SW480 (cell line): ENCODE measurements at places on chromosomes 4 and X.

- DNase-seq: peak; percentile 65
Measured at GRCh38 chr4:38728631-38729141, 54.1 kb downstream of the TLR10 start.

DNA sequence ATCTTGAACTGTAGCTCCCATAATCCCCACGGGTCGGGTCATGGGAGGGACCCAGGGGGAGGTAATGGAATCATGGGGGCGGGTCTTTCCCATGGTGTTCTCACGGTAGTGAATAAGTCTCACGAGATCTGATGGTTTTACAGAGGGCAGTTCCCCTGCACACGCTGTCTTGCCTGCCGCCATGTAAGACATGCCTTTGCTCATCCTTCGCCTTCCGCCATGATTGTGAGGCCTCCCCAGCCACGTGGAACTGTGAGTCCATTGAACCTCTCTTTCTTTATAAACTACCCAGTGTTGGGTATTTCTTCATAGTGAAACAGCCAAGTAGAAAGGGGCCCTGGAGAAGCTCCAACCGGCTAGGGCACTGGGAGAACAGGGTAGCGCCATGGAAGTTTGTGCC is 12.3 kb downstream of the CTAG1A start:
- DNase-seq: no peak

- DNase-seq: peak; percentile 3
Measured at GRCh38 chr4:173046818-173047217, 121.8 kb upstream of the GALNT7 start.

- DNase-seq: peak; percentile 62
Measured at GRCh38 chrX:153687121-153688039, at the start of gene SLC6A8. TSS of gene SLC6A8 (plus strand) at chrX:153687926. CDS start at chrX:153688575, 649 bp downstream.

DNA sequence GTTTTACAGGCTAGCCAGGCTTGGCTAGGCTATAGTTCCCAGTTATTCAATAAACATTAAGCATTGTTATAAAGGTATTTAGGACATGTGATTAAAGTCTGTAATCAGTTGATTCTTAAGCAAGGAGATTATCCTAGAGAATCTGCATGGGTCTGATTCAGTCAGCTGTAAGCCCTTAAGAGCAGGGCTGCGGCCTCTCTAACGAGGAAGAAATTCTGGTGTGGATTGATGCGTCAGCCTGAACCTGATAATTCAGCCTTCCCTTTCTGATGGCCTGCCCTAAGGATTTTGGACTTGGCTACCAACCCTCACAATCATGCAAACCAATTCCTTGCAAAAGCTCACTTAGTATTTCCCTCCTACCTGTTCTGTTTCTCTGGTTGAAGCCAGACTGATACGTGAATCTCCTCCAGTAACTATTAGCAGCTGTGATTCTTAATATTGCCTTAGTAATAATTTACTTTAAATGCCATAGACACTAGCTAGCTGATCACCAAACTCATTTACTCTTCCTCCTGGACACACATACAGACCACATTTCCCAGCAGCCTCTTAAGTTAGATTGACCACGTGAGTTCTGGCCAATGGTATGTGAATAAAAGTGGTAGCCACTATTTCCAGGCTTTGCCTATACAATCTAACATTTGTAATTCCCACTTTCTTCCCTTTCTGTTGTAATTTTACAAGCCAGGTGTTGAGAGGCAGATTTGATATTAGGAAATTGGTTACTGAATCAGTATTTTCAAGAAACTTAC is 678.0 kb upstream of the INTU start:
- DNase-seq: no peak

- no peak for DNase-seq
Measured at GRCh38 chrX:36407836-36408235, 488.3 kb downstream of the CFAP47 start.

GRCh38 chr4:176436293-176436973 is 116.7 kb downstream of the SPCS3 start:
- no peak for DNase-seq

DNA sequence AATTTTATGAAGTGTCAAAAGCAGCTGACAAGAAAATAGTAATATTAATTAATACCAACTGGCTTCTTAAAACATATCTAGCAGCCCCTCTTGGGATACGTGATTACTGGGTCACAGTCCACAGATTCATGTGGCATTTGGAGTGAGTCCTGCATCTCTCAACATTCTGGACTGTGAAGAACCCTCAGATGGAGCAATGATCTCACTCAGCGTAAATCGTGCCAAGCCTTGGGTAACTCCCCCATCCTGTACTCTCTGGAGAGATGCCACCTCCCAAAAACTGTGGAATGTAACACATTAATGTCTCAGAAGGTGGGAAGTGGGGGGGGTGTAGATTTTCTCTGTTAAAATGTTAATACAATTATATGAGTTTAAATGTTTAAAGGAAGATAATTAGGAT is 118.2 kb upstream of the IQCM start:
- DNase-seq: no peak

DNA sequence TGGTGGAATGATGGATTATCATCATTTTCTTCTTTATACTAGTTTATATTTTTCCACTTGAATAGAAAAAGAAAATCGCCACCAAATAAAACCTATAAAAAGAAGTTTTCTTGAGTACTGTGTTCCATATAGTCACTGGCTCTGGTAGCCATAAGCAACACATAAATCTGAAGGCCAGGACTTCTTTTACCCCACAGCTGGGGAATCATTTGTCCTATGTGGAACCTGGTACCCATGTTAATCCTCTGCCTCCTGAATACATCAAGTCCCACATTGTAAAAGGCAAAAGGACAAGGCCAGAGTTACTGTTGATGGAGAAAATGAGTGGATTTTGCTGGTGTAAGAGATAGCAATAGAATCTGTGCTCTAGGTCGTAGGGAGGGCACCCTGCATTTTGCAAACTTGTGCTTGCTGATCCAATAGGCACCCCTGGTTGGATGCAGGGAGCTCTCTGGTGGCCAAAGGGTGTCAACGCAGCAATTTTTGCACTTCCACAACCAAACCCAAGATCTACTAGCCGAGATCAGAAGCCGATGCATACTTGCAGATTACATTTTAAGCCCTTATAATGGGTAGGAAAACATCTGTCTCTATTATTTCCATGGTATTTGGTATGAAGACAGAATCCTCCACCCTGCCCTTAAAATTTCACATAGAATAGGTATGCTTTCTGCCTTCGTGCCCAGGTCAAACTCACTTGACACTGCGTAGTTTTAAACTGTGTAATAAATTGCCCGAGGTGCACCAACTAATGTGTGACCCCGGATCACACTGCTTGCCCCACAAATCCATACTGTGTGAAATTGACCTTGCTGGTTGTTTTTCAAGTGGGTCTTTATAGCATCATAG is 146.2 kb upstream of the SCML1 start:
- peak; percentile 76 for DNase-seq

DNA sequence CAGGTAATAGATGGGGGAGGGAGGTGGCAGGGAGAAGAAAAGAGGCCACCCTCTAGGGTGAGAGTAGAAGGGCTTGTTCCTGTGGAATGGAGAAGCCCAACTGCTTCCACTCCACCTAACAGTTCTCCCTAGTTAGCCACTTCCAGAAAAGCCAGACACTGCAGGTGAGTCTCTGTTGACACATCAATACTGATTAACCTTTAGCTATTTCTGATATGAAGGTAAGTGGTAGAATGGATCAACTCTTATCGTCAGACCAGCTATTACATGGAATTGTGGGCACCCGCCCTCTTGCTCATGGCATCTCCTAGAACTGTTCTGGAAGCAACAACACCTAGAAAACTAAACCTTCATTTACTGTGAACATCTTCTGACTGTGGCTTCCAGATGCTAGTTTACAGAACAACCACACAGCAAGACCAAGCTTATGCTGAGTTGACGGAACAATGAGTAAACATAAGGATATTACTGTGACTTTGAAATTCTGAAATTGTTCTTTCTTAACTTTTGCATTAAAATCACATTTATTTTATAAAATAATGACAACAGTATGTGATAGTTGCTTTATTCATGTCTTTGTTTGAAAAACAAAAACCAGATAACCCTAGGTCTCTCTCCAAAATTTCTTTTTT is 44.7 kb downstream of the ANXA3 start:
- DNase-seq: no peak

DNA sequence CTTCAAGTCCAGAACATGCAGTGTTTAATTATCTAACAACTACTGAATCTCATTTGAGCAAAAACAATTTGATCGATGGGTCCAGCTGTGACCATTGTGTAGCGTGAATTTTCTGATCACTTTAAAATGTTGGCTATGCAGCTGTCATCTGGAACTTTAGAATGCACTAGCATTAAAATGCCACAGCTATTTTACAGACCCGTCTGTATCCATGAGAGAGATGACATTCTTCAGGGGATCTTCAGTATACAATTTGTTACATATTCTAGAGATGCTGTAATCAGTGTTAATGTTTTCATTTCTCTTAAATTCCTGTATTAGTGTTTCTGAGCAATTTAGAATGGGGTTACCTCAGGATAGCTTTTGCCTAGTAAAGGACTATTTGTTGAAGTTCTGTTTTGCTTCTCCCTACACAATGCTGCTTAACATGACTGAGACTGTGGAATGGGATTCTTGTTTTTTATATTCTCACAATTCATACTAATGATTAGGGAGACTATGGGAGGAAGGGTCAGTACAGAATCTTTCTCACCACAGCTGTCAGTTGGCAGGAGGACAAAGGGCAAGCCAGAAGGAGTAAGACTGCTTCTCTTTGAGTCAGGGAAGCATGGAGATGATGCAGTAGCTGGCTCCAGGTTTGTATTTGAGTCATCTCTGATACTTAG is 13.2 kb upstream of the CTSO start:
- no peak for DNase-seq

GRCh38 chrX:130336531-130336930 is 3.2 kb upstream of the SLC25A14 start:
- no peak for DNase-seq

GRCh38 chrX:41730081-41730480 is 6.1 kb downstream of the GPR82 start:
- no peak for DNase-seq
